ENCODE measurements at places on chromosomes 2 and 18. TPM values are rescaled to one million over a fixed set of nuclear protein-coding genes. Genes with fewer than 3 reads are reported as not detected.

The MARCHF4 gene
- polyA plus RNA-seq, result 0.11 TPM

The SPDYA gene
- polyA plus RNA-seq, result 1.7 TPM

The IL36B gene
- polyA plus RNA-seq, result not detected

The ST6GAL2 gene
- polyA plus RNA-seq, result 15.8 TPM

The TMEM37 gene
- polyA plus RNA-seq, result 73.2 TPM

The ASTL gene
- polyA plus RNA-seq, result not detected

The ALPP gene
- polyA plus RNA-seq, result not detected

The CRYGC gene
- not detected for polyA plus RNA-seq

The EN1 gene
- not detected for polyA plus RNA-seq

The PJVK gene
- 10.3 TPM for polyA plus RNA-seq

The SMCHD1 gene
- 64.4 TPM for polyA plus RNA-seq

The EMX1 gene
- polyA plus RNA-seq, result 48.0 TPM

The ARHGEF4 gene
- polyA plus RNA-seq, result 6.5 TPM

The SCYGR6 gene
- not detected for polyA plus RNA-seq

The ASB18 gene
- polyA plus RNA-seq, result 0.06 TPM

The STK36 gene
- 68.1 TPM for polyA plus RNA-seq

The PARD6G gene
- polyA plus RNA-seq, result 32.2 TPM

The DSEL gene
- polyA plus RNA-seq, result 20.6 TPM

- no peak for DNase-seq
Measured at GRCh38 chr2:74849228-74849892, 15.4 kb downstream of the HK2 start.

DNA sequence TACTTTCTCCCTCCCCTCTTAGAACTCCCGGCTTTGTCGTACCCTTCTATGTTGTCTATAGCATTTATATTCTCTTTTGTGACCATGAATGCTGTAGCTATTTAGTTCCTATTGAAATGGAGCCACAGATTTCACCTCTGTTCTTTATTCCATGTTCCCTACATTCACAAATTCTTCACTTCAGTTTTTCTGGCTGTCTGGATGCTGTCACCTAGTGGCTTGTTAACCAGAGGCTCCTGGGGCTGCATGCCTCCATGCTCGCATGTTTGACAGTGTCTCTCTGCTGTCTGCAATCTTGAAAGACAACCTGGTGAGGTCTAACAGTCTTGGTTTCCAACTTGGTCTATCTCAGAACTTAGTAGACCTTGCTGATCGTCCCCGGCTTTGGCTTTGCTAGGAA, 48.2 kb downstream of the CFAP221 start:
- DNase-seq, result no peak

GRCh38 chr2:186925514-186925913, 76.5 kb upstream of the ZSWIM2 start:
- DNase-seq, result no peak

- DNase-seq, result no peak
Measured at GRCh38 chr18:48048251-48048650, 117.8 kb upstream of the SMAD2 start.

GRCh38 chr2:643761-644160, 33.4 kb downstream of the TMEM18 start:
- DNase-seq, result no peak

GRCh38 chr2:144376460-144376859, 143.5 kb downstream of the ZEB2 start:
- no peak for DNase-seq

- DNase-seq, result no peak
Measured at GRCh38 chr18:79427368-79428225, 31.9 kb downstream of the NFATC1 start.

DNA sequence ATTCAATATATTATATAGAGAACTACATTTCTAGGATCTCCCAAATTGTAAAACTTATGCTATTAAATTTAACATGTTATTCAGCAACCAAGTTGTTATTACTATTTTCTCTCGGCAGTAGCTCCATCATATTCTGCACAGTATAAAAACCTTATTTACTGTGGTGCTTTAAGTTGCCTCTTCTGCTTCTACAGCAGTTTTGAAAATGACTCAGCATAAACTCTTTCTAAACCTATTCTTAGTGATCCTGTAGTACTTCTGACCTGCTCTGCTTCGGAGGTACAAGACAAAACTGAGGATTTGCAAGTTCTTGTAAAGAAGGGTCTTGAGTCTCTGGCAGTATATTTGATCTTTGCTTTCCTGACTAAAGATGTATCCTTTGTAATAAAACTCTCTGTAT, 567.2 kb downstream of the TMX3 start:
- no peak for DNase-seq

DNA sequence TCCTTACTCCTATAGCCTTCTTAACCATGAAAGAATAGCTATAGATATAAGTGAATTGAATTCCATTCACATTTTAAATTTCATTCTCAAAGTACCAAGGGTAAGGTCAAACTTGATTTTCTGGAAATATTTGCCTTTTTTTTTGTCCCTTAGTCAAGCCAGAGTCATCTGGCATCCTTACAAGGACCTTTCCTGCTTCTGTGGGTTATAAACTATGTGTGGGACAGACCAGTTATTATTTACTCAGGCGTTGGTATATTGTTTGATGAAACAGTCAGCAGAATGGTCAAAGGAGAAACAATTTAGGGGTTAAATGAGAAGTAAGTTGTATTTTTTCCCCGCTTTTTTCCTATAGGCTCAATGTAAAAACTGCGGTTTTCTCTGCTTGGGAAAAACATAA, 1103.2 kb upstream of the ZEB2 start:
- DNase-seq, result no peak

DNA sequence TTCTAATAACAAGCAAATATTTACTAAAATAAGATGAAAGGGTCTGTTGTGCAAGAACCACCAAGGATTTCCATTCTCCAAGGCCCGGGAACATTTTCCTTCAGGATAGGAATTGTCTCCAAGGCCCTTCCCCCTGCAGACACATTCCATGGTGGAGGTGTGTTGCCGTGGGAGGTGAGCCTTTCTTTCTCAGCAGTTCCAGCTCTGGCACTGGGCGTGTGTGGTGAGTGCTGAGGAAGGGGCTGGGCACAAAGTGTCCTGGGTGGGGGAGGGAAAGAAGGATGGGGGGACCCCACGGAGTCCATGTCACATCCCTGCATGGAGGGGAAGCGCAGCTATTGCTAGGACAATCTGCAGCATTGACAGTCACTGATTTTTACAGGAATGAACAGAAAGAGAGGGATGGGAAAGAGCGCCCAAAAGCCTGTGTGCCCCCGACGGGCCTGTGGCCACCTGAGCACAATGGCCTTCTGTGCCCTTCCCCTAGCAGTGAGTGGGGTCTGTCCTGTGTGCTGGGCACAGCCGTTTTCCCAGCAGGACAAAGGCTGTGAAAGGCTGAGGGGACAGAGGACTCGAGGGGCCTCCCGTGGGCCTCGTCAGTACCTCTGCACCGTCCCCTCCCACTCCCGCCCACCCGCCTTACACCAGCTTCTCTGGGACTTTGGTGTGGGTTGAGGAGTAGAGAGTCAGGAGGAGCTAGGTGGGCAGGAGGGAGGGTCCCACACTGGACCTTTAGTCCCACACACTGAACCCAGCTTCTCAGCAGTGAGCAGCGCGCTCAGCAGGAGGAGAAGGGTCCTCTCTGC, 79.8 kb downstream of the PTGR3 start:
- no peak for DNase-seq

DNA sequence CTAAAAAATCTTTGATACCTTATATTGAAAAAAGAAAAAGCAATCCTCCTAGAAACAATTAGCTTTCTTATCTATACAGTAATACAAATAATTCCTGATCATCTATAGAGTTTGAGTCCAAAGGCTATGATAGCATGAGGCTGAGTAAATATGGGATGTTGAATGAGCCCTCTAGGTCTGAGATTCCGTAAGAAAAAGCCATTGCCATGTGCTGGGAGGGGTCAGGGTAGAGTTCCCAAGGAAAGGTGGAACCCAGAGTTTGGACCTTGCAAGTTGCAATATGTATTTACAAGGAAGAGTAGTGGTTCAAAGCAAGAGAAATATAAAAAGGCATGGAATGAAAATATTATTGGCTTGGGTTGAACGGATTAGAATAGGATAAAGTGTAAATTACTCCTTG, 178.1 kb downstream of the DCC start:
- DNase-seq, result no peak

GRCh38 chr18:68478246-68478645, 236.7 kb downstream of the TMX3 start:
- DNase-seq, result no peak

GRCh38 chr2:222792001-222792611, 68.7 kb upstream of the ACSL3 start:
- no peak for DNase-seq

DNA sequence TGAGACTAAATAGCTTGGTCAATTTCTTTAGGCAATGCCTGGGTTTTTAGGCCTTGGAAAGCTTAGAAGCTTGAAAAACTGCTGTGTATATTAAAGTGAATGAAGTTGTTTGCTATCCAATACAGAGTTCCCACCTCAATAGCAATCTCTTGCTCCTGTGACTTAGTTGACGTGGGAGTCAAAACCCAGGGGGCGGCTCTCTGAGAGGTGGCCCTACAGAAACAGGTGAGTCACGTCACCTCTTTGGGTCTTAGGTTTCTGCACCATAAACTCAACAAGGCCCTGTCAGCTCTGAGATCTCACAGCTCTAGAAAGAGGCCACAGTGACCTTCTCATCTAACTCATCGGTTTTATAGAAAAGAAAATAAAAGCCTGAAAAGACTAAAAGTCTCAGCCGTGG, 79.6 kb downstream of the ADD2 start:
- DNase-seq, result no peak

- no peak for DNase-seq
Measured at GRCh38 chr2:25402477-25402876, 60.8 kb upstream of the DNMT3A start.

GRCh38 chr2:191109888-191110287, 40.9 kb downstream of the STAT4 start:
- no peak for DNase-seq

DNA sequence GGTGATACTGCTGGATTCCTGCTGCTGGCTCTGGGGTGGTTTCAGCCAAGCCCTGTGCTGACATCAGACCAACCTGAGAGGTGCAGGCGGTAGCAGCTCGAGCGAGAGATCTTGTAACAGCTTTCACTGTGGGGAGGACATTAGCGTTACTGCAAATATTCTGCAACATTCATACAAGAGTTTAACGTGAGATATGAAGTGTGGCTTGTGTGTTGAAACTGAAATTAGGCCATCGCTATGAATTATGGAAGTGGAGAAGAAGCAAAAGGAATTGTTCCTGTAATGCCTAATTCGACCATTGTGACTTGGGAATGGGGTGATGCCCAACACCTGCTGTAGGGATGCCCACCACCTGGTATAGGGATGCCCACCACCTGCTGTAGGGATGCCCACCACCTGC, 6.5 kb upstream of the MLPH start:
- no peak for DNase-seq

- no peak for DNase-seq
Measured at GRCh38 chr2:192145496-192145895, 49.2 kb downstream of the TMEFF2 start.

DNA sequence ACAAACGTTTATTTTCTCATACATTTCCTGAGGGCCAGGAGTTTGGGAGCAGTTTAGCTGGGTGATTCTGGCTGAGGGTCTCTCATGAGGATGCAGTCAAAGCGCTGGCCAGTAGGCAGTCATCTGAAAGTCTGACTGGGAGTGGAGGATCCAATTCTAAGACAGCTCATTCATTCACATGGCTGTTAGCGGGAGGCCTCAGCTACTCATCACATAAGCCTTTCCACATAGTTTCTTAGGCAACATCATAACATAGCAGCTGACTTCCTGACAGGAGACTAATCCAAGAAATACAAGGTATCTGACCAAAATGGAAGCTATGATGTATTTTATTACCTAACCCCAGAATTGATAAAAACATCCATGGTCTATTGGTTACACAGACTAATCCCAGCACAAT, 2.9 kb upstream of the MRPL44 start:
- no peak for DNase-seq

DNA sequence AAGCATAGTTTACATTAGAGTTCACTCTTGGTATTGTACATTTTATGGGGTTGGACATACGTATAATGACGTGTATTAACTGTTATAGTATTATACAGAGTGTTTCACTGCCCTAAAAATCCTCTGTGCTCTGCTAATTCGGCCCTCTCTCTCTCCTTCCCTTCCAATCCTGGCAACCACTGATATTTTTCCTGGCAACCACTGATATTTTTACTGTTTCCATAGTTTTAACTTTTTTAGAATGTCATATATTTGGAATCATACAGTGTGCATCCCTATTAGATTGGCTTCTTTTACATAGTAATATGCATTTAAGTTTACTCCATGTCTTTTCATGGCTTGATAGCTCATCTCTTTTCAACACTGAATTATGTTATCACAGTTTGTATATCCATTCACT, 526.7 kb downstream of the RIT2 start:
- DNase-seq, result no peak

- peak; percentile 10 for DNase-seq
Measured at GRCh38 chr2:136932700-136933099, 167.4 kb downstream of the THSD7B start.

- no peak for DNase-seq
Measured at GRCh38 chr2:1678609-1679008, 65.7 kb downstream of the PXDN start.

DNA sequence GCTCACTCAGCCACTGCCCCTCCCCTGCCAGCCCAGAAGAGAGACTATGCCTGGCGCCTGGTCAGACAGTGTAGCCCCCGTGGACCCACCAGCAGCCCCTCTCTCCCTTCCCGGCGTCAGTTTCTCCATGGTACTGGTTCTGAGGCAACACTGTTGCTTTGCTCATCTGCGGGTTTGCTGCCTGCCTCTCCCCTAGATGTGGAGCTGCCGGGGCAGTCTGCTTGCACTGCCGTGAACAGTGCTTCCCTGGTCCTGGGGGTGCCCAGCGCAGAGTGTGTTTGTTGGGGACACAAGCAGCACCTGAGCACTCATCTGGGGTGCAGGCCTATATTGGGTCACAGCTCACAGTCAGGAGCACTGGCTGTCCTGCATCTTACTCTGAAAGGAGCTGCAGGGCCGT, 309.9 kb downstream of the NDUFA10 start:
- DNase-seq, result no peak

- peak; percentile 5 for DNase-seq
Measured at GRCh38 chr18:55189972-55190371, 230.7 kb upstream of the CCDC68 start.

DNA sequence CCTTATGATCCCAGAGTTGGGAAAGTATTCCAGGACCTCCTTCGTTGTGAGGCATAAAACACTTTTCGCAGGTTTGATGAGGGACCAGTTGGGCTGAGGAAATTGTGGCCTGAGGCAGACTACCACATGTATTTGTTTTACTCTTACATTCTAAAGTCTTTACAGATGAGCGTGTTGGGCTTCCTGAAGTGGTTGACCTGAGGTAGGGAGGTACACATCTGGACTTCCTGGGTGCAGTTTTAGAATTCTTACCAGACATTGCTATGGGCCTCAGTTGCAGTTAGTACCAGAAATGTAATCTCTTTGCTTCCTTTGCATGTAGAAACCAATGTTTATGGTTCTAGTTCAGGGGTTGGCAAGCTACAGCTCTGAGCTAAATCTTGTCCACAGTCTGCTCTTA, 48.7 kb downstream of the COA5 start:
- DNase-seq, result no peak

GRCh38 chr18:45169610-45170009, 445.7 kb upstream of the SLC14A2 start:
- DNase-seq, result no peak
